Colonic mucosa (tissue), 4 donors: ENCODE measurements at places on chromosomes 7 and 10. TPM values are rescaled to one million over a fixed set of nuclear protein-coding genes. Genes with fewer than 3 reads are reported as not detected.
A peak's percentile ranks its signal among the peaks of the same experiment; 100 is the strongest.

Gene CDHR1
- total RNA-seq: 99.3 TPM

Gene EGR2
- 8.2 TPM for total RNA-seq

Gene TLX1
- total RNA-seq: 0.21 TPM

Gene UTF1
- total RNA-seq: not detected

Gene ELN
- total RNA-seq: 6.9 TPM

Gene BMPR1A
- 50.9 TPM for total RNA-seq

Gene NKX1-2
- 0.07 TPM for total RNA-seq

DNA sequence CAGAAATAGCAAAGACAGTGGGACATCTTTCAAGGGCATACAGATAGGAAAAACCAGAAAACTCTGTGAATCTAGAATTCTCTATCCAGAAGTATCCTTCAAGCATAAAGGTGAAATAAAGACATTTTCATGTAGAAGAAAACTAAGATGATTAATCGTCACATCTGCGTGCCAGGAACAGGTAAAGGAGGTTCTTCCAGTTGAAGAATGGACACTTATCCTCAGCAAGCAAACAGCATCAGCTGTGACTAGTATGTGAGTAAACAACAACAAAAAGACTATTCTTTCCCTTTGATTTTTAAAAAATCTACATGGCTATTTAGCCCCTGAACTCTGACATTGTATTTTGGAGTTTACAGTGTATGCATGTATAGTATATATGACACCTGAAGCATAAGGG lies 124.9 kb downstream of the LRMDA start:
- no peak for DNase-seq

DNA sequence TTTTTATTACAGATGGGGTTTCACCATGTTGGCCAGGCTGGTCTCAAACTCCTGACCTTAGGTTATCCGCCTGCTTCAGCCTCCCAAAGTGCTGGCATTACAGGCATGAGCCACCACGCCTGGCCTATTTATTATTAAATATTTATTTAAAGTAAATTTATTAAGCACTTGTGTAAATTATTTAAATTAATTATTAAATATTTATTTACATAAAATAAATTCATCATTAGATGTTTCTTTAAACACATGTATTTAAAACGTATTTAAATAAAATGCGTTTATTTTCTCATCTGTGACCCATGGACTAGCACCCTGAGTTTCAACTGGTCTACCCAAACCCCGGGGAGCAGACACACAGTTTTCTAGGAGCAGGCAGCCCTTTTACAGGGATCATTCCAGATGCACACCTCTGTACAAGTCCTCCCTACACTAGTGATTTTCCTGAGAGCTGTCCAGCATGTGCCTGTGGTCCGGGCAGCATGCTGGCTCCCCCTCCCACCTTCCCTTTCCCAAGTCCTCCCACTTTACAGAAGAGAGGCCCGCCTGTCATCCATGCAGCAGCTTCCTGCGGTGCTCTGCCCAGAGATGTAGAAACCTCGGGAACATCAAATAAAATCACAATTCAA lies 89.2 kb upstream of the ATP6V0A4 start:
- no peak for DNase-seq

- no peak for DNase-seq
These were observed 79.6 kb downstream of the OR13A1 start for GRCh38 chr10:45235798-45236220.

DNA sequence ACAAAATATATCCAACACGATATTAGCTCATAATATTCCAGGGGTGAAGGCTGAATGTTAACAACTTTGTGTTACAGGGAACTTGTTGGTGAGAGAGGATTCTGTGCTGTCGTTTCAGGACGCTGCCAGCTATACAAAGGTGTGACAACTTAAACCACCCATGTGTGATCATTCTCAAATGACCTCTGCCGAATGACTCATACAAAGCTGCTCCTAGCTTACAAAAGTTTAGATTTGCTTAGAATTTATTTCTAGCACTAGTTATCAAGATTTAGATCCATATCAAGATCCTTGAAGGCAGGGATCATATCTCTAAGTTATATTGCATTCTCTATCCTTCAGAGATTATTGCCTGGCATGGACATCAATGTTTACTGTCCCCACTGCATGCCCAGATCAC lies 65.3 kb downstream of the COBL start:
- no peak for DNase-seq

GRCh38 chr7:95675016-95675415 lies 78.7 kb upstream of the PDK4 start:
- no peak for DNase-seq

- no peak for DNase-seq
These were observed 10.9 kb downstream of the SEC31B start for GRCh38 chr10:100508691-100509150.

GRCh38 chr10:131350660-131351059 lies 39.1 kb upstream of the TCERG1L start:
- no peak for DNase-seq

- DNase-seq: no peak
These were observed 89.2 kb downstream of the DLG5 start for GRCh38 chr10:77837248-77837924.

- DNase-seq: peak; percentile 96
These were observed at the start of gene AP1S1 for GRCh38 chr7:101153969-101154692. AP1S1 (plus strand) TSS chr7:101154476; CDS start chr7:101154515, 39 bp downstream.

GRCh38 chr7:132270517-132270916 lies 305.8 kb downstream of the PLXNA4 start:
- no peak for DNase-seq

DNA sequence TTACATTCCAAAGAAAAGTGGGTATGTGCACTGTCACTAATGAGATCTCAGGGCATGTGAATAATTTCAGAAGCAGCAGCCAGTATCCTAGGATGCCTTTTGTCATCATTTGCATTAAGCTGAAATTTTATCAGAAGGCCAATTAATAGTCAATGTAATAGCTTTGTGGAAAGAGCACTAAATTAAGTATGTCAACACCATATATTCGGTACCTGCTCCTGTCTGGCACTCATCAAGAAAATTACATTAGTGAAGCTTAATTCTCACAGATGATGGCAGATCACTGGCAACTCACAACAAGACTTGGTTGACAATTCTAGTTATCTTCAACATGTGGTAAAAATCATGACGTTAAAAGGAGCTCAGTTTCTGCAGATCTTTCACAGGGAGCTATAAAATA lies 271.4 kb downstream of the PARD3 start:
- DNase-seq: no peak
